ENCODE measurements at places on chromosomes 1 and 21. TPM values are rescaled to one million over a fixed set of nuclear protein-coding genes. Genes with fewer than 3 reads are reported as not detected.

REN gene
- total RNA-seq = not detected

SPRR3 gene
- not detected for total RNA-seq

BRINP3 gene
- total RNA-seq = not detected

CHRNB2 gene
- 0.32 TPM for total RNA-seq

BCAN gene
- total RNA-seq = 0.12 TPM

UQCRHL gene
- 6.6 TPM for total RNA-seq

PDIK1L gene
- total RNA-seq = 1.7 TPM

NRDC gene
- 69.2 TPM for total RNA-seq

B3GALT2 gene
- not detected for total RNA-seq

OVAAL gene
- 0.11 TPM for total RNA-seq

FCGR1A gene
- not detected for total RNA-seq

KCNA2 gene
- 0.02 TPM for total RNA-seq

FMN2 gene
- 3.2 TPM for total RNA-seq

C1orf56 gene
- 7.1 TPM for total RNA-seq

RGS13 gene
- total RNA-seq = not detected

ANXA9 gene
- total RNA-seq = 0.80 TPM

OR10J1 gene
- not detected for total RNA-seq

RSBN1 gene
- total RNA-seq = 4.0 TPM

SPATA1 gene
- total RNA-seq = not detected

CD53 gene
- total RNA-seq = not detected

PAQR6 gene
- total RNA-seq = 4.6 TPM

OR2L2 gene
- total RNA-seq = not detected

HRNR gene
- 0.01 TPM for total RNA-seq

AVPR1B gene
- total RNA-seq = not detected

PMF1 gene
- total RNA-seq = 60.2 TPM

MIXL1 gene
- total RNA-seq = 0.09 TPM

GOLT1A gene
- 3.3 TPM for total RNA-seq

S100A12 gene
- not detected for total RNA-seq

POGK gene
- 30.4 TPM for total RNA-seq

LCE1C gene
- total RNA-seq = not detected

HENMT1 gene
- total RNA-seq = 3.8 TPM

OR2T11 gene
- total RNA-seq = not detected

SPRR2A gene
- total RNA-seq = not detected

AK5 gene
- 6.4 TPM for total RNA-seq

RIMS3 gene
- total RNA-seq = 1.3 TPM

DMBX1 gene
- 0.49 TPM for total RNA-seq

ITPKB gene
- 2.3 TPM for total RNA-seq

BMP8A gene
- total RNA-seq = 0.07 TPM

S100B gene
- total RNA-seq = not detected

ZNF648 gene
- total RNA-seq = not detected

RHD gene
- total RNA-seq = not detected

RGL1 gene
- 0.61 TPM for total RNA-seq

SLC30A10 gene
- 0.03 TPM for total RNA-seq

HS2ST1 gene
- 11.6 TPM for total RNA-seq

MCOLN2 gene
- total RNA-seq = 1.9 TPM

ANGPTL3 gene
- total RNA-seq = not detected

ADCY10 gene
- not detected for total RNA-seq

INKA2 gene
- 2.1 TPM for total RNA-seq

PCP4 gene
- not detected for total RNA-seq

RGS1 gene
- total RNA-seq = not detected

PTAFR gene
- total RNA-seq = 0.11 TPM

LPAR3 gene
- 0.20 TPM for total RNA-seq

OR2L13 gene
- total RNA-seq = not detected

TCP10L gene
- 0.80 TPM for total RNA-seq

UBE2U gene
- not detected for total RNA-seq

KRTAP12-1 gene
- total RNA-seq = not detected

CRYBG2 gene
- 1.6 TPM for total RNA-seq

WDR26 gene
- total RNA-seq = 37.2 TPM

SYDE2 gene
- 0.94 TPM for total RNA-seq
